ENCODE measurements at places on chromosomes 2 and 18.

GRCh38 chr2:641872-642815 lies 35.1 kb downstream of the TMEM18 start:
- DNase-seq = no peak

GRCh38 chr2:232345251-232345650 lies 33.3 kb upstream of the ALPP start:
- DNase-seq = no peak

GRCh38 chr2:31192851-31193392 lies 24.4 kb downstream of the CAPN14 start:
- no peak for DNase-seq

DNA sequence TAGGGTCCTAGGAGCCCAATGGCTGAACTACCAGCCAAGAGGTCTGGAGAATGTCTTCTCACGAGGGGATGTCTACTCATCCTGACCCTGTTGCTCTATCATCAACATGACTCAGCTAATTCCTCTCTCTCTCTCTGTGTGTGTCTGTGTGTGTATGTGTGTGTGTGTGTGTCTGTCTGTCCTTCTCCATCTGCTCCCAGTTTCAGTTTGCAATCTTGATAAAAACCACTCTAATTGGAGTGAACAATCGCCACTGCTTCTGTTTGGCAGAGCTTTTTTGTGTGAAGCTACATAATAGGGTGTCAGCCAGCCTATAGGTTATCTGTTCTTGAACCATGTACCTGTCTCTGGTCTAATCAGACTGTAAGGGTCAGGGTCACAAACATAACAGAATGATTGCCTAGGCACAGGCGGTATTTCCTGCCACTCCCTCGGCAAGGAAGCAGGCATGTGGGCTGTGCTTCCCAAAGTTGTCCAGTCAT lies 219.8 kb downstream of the SH3BP4 start:
- DNase-seq = no peak

GRCh38 chr2:236852977-236853374 lies 232.7 kb upstream of the COPS8 start:
- DNase-seq = no peak

- no peak for DNase-seq
Observed at GRCh38 chr2:201507725-201508124, 56.2 kb downstream of the STRADB start.

DNA sequence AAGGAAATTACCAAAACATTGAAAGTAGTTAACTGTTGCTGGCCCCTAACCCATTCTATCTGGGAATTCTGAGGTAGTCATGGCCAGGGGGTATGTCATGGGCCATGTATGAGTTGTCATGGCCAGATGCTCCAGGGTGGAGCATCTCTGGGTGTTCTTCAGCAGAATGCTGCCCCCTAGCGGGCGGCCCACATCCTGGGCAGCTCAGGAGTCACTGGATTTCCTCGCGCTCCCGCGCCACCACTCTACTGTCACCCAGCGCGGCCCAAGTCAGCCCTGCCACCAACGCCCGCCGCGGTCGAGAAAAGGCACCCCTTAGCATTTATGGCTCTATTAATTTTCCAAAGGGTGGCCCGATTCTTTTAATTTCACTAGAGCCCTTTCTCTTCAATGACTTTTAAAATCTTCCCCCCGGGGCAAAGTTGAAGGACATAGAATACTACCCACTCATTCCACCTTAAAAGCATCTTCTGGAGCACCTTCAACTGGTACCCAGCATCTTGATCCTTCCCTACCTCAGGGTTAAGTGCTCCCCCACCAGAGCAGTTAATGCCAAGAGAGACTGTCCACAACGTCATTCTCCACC lies 41.6 kb downstream of the PKDCC start:
- DNase-seq = no peak

DNA sequence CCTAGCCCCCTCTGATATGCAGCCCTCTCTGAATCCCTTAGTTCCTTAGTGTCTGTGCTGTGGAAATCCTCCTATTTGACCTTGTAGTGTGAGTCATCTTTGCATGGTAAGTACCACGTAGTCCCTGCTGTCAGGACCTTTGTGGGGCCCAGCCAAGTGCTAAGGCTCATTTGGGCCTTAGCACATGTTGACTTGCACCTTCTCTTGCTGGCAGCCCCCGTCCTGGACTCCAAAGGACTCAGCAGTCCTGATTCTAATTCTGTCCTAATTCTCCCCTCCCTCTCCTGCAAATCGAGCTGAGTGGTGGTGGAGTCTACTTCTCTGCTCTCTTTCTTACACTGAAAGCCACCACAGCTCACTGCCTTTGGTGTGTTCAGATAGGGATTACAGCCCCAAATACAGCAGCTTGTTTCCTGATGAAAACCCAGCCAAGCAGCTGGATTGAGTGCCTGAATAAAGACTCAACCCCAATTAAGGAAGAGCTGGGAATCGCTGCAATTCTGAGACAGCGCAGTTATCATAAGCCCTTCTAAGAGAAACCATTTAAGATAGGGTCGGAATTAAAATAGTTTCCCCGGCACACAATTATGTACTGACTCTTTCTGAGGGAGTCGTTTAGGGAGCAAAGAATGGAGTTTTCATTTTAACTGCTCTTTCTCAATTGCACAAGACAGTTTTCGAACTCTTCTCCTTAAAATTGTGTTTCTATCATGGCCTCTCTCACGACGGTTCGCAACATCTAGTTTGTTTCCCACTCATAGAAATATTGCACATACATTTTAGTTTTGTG lies 215.6 kb upstream of the TNP1 start:
- DNase-seq = no peak

DNA sequence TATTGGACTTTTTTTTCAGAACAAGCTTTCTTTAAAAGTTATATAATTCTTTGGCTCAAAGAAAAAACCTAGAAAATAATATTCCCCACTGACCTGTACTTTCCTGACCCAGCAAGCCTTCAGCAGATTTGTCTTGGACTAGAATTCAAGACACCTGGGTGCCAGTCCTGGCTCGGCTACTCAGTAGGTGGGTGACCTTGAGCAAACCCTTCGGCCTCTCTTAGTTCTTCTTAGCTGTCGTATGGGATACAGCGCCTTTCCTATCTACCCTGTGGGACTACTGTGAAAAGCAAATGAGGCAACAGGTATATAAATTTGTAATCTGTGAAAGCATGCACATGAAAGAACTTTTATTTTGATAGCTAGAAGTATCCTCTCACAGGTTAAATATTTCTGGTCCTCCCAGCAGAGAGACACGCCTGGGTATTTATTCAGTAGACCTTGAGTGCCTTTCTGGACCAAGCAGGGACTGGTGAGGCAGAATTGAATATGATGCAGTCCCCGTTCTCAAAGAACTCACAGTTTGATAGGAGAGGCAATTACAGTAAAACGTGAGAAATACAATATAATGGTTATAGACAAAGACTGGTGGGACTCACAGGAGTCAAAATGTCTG lies 69.4 kb upstream of the EPAS1 start:
- no peak for DNase-seq

DNA sequence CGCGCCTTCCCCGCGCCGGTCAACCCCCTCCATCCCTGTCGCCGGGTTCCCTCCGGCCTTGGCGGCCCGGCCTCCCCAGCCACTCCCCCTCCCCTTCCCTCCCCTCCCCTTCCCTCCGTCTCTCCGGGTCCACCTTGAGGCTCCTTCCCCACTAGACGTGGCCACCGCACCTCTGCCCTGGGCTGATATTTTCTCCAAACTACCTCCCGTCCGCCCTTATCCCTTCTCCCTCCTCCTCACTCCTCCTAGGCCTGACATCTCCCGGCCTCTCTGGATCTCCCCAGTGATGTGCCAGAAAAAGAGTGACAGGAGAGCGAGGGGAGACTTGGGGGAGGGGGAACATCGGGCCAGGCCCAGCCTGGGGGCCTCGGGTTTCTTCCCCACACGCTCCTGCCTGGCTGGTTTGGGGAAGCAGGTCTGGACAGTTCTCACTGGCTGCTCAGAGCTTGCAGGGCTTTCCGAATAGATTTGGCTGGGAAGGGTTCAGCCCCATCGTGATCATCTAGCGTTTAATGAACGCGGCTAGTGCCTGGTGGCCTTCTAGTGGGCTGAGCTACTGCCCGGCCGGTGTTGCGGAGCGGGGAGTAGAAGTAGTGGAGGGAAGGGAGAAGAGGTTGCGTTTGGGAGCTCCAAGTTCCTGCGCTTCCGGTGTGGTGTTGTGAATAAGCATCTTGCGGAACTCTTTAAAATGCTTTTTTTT lies 641 bp downstream of the MAPRE3 start:
- no peak for DNase-seq

Data from bone marrow (tissue), 2 donors.